Activated CD4-positive, alpha-beta T cell treated with anti-CD3 and anti-CD28 coated beads, Interleukin-2, amount 50 U/mL, for 4 hours (primary cell): ENCODE measurements at places on chromosomes 2 and 18.
A peak's percentile ranks its signal among the peaks of the same experiment; 100 is the strongest.

DNA sequence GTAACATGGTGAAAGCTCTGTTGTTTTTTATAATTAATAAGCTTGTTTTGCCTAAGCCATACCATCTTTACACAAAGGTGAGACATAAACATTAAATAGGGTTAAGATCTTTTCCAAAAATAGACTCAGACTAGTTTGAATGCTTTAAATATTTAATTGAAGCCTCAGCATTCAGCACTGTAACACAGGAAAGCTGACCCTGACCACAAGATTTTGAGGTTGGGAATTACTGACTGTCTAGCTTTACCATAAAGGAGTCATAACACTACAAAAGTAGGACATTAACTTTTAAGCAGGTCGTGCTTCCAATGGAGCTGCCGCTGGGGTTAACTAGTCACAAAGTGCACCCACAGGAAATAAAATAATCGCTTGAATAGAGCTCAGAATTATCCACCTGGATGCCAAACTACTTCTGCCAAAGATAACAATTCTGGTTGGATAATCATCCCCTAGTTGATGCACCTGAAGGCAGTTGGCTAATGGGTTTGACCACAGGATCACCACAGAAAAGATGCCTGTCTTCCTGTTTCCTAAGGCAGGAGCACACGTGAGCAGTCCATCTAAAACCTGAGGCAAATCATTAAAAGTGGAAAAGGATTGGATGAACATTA lies 106.2 kb downstream of the COBLL1 start:
- DNase-seq: no peak

DNA sequence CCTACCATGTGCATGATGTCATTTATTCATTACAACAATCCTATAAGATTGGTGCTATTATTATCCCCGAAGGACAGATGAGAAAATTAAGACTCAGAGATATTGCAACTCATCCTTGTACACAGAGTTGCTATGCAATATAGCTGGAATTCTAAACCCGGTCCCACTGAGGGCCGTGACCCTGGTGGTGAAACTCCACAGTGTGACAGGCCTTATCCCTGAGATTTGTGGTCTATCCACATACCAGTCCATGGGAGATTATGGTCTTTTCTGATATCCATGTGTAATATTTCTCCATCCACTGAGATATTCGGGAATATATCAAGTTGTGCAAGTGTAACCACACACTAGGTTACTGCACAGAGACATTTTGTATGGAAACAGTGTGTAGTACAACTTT lies 305.2 kb downstream of the TXNL1 start:
- DNase-seq: no peak

DNA sequence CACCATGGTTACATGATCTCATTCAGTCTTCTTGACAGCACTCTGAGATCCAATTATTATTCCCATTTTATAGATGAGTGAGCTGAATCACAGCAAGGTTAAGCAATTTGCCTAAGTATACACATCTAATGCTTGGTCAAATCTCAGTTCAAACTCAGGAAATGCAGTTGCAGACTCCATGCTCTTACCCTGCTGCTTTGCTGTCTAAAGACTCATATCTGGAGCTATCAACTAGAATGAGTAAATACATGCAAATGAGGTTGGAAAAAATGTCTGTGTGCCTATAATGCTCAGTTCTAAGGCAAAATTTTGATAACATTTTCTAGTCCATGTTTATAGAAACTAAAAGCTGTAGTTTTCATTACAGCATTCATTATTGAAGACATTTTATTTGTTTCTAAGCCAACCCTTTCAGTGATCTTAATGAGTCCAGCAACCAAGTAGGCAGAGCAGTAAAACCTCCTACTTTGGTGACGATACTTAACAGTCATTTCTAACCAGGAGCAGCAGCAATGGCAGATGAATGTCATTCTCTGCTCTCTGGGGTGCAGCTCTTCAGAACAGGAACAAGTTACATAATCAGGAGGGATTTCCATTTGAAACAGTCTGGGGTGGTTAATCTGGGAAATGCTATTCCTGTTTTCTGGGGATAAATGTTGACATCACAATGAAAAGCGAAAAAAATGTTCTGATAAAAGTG lies 396.8 kb upstream of the UBE2E3 start:
- DNase-seq: no peak

DNA sequence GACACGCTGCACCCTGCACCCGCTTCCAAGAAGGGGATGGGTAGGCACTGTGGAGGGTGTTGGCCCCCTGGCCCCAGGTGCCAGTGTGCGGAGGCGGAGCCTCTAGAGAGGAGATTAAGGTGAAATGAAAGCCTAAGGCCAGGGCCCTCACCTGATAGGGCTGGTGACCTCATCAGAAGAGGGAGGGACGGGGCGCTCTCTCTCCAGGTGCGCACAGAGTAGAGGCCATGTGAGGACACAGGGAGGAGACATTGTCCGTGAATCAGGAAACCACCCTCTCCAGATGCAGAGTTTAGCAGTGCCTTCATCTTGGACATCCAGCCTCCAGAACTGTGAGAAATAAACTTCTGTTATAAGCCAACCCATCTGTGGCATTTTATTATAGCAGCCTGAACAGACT lies 62.3 kb downstream of the PSMG2 start:
- DNase-seq: no peak

GRCh38 chr2:160267022-160267421 lies 67.0 kb upstream of the ITGB6 start:
- no peak for DNase-seq

GRCh38 chr2:65353927-65354326 lies 78.5 kb downstream of the SPRED2 start:
- DNase-seq: no peak

DNA sequence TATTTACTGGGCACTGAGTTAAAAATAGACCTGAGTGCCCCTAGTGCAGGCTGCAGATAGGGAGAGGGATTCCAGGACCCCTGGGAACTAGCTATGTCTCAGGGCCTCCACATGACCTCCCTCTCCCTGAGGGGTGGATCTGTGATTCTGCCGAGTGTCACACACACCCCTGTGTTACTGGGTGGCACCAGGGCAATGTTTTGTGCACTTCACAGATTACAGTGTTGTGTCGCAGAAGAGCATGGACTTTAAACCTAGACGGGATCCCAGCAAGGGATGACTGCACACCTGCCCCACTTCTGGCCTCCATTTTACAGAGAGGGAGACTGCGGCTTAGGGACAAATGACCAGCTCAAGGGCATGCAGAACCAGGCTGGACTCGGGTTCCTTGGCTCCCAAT lies 65.6 kb downstream of the ZFP36L2 start:
- DNase-seq: no peak

GRCh38 chr2:64807417-64807816 lies 153.7 kb upstream of the SERTAD2 start:
- DNase-seq: peak; percentile 7

- DNase-seq: no peak
These were observed 82.1 kb downstream of the CDC42EP3 start for GRCh38 chr2:37589298-37589697.
